Stimulated activated CD8-positive, alpha-beta memory T cell treated with anti-CD3 and anti-CD28 coated beads, Interleukin-7, amount 100 ng/mL, for 1 hour (primary cell): ENCODE measurements at places on chromosomes 7 and 10.

GRCh38 chr7:75024922-75025321, 48.7 kb downstream of the RCC1L start:
- DNase-seq = no peak

- no peak for DNase-seq
Measured at GRCh38 chr7:128407751-128408708, 1.8 kb downstream of the IMPDH1 start.

GRCh38 chr10:78928330-78928729, 140.4 kb upstream of the ZMIZ1 start:
- no peak for DNase-seq

DNA sequence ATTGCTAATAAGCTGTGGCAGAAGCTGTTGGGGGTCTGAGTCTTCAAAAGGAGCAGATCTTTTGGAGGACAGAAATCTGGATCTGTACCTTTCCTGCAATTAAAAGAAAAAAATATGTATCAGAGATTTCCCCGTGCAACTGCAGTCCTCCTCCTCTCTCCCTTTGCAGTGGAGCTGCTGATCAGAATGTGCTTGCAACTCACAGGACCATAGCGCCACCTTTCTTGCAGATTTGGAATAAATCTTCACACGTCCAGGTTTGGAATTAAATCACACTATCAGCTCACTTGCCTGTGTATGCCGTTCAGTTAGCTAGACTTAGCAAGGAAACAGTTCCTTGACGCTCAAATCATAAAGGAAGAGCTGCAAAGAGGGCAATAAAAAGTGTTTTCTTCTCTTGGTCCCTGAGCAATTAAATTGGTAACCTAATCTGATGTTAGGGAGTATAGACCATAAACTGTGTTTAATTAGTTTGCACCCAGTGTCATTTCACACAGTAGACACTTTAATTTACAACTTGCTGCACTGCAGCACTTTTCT, 77.4 kb downstream of the PON1 start:
- DNase-seq = no peak

DNA sequence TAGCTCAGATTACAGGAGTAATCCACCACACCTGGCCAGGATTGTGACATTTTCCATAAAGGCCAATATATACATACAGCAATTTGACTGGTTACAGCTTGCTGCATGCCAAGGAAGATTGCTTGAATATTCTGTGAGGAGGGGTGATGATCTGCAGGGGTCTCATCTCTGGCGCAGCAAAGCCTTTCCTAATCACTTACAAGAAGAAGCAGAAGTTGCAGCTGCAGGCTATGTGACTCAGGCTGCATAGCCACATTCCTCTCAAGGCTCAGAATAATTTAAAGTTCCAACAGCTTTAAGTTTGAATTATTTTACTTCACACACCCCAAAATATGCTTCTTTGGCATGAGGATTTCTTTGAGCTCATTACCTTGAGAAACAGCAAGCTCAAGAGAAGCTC, 11.4 kb upstream of the RASGEF1A start:
- no peak for DNase-seq

DNA sequence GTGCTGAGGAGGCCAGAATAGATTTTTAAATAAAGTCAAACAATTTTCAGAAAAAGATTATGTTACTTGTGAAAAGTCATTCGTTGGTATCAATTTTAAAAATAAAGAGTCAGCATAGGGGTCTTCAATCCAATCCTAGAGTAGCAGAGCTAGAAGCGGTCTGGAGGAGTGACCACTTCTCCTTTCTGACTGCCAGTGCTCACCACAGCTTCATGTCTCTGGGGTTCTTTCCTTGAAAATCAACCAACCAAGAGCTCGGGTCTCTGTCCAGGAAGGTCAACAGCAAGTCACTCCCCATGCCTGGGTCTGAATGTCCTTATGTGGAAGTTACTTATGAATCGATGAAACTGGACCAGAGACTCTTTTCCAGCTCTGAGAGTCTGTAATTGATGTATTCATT, 14.3 kb downstream of the PTPRN2 start:
- DNase-seq = no peak

GRCh38 chr10:95767884-95768556, 12.1 kb downstream of the ENTPD1 start:
- no peak for DNase-seq

DNA sequence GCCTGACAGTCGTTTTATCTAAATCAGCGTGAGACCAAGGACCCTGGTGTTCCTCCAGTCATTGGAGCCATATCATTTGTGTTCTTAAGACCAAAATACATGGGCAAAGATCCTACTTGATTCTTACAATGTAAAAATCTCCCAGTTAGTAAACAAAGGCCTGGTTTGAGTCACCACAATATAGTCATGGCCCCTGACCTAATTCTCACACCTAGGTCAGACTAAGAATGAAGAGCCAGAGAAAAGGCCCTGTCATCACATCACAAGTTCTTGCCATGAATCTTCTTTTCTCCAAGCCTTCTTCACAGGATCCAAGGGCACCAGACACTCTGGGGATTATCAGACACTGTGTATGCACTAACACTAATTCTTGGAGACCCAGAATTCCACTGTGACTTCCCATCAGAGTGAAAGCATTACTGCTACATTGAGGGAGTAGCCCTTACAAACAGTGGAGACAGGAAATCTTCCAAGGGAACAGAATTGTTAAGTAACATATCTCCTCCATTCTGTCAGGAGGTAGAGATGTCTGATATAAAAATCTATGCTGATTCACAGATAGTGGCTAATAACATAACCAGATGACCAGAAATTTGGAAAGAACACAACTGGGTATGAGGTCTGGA, 7.6 kb upstream of the ERVW-1 start:
- DNase-seq = no peak

GRCh38 chr7:117704063-117704462, 169.2 kb downstream of the CTTNBP2 start:
- DNase-seq = no peak

- no peak for DNase-seq
Measured at GRCh38 chr7:47336472-47337425, 245.2 kb downstream of the TNS3 start.

- DNase-seq = no peak
Measured at GRCh38 chr7:67309764-67310549, 313.3 kb downstream of the TYW1 start.

GRCh38 chr7:116950889-116951351, 2.4 kb upstream of the ST7 start:
- no peak for DNase-seq

DNA sequence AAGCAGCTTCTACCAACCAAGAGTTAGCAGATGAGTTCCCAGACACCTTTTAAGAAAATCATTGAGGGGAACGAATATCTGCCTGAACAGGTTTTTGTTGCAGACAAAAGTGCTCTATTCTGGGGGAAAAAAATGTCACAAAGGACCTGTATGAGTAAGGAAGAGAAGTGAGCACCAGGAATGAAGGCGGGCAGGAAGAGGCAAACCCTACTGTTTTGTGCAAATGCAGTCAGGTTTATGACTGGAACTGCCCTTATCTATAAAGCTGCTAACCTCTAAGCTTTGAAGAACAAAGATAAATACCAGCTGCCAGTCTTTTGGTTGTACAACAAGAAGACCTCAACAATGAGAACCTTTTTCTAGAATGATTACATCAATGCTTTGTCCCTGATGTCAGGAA, 292.4 kb upstream of the SP4 start:
- no peak for DNase-seq

DNA sequence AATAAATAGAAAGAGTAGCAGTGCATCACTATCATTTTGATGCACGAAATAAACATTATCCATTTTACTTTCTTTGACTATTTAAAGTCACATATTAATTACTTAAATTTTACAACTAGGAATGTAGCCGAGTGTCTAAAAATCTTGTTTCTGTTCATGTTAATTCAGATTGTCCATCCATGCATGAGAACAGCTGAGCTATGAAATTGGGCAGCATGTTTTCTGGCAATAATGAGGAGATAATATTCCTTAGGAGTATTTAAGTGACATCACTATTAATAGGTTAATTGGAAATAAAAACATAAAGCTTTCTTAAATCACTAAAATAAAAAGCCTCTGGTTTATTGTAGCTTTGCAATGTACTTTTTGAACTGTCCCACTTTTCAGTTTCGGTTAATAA, 293.8 kb downstream of the PHTF2 start:
- no peak for DNase-seq

DNA sequence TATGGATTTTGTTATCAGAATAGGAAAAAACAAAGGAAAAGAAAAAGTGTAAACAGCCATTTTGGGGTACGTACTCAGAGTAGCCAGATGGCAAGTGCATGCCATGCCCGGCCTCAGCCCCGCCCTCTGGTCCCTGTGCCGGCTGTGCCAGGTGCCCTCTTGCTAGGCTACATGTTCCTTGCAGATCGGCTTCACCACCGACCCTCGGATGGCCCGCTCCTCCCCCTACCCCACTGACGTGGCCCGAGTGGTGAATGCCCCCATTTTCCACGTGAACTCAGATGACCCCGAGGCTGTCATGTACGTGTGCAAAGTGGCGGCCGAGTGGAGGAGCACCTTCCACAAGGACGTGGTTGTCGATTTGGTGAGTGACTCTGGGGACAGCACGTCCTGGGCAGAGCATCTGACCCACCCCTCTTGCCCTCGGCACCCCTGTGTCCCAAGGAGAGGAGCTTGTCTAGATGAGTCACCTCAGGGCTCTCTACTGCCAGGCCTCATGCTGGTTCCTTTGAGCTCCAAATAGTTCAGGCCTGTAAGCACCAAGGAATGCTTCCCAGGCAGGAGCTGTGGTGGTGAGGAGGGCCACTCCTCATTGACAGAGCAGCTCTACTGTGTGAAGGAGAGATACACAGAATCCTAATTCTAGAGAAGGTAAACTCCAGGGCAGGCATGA, 54.9 kb upstream of the ZMIZ2 start:
- no peak for DNase-seq

- no peak for DNase-seq
Measured at GRCh38 chr7:104843198-104843597, 170.8 kb upstream of the KMT2E start.

DNA sequence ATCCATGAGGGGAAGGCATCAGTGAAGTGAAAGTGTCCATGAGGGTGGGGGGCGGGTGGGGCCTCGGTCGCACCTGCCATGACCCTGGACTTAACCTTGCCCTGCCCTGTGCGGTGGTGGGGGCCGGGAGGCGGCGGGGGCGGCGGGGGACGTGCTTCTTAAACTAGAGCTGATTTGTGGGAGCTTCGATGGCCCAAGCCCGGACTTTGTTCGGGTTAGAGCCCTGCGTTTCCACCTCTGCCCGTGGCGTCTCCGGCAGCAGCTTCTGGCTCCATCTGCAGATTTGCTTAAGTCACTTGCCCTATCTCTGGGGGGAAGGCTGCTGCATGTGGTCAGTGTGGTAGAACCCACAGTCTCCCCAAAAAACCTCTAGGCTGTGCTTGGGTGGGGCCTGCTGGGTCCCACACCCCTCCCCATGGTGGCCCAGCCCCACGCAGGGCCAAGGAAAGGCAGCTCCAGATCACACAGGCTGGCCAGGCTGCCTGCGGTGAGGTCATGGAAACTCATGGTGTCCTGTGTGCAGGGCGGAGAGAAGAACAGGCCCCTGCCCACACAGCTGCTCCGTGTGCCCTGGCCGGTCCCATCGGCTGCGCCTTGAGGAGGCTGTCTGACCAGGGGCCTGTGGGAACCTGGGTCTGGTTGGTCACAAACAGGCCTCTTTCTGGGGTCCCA, 93.2 kb downstream of the INPP5A start:
- no peak for DNase-seq

DNA sequence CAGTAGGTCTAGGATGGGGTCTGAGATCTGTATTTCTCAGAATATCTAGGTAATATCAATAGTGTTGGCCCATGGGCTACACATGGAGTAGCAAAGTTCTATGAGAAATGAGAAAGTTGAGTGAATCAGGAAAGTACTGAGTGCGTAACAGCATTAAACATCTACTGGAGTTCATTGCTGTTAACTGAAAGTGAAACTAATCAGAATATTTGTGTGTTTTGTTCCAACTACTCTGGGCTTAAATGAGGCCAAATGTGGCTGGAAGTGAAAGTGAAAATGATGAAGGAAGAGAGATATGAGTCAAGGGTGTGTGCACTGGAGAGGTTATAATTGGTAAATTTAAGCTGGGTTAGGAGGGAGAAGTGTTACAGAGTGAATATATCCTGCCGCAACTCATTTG, 46.5 kb downstream of the TMEM106B start:
- DNase-seq = no peak

GRCh38 chr7:51275532-51275931, 41.1 kb downstream of the COBL start:
- no peak for DNase-seq

DNA sequence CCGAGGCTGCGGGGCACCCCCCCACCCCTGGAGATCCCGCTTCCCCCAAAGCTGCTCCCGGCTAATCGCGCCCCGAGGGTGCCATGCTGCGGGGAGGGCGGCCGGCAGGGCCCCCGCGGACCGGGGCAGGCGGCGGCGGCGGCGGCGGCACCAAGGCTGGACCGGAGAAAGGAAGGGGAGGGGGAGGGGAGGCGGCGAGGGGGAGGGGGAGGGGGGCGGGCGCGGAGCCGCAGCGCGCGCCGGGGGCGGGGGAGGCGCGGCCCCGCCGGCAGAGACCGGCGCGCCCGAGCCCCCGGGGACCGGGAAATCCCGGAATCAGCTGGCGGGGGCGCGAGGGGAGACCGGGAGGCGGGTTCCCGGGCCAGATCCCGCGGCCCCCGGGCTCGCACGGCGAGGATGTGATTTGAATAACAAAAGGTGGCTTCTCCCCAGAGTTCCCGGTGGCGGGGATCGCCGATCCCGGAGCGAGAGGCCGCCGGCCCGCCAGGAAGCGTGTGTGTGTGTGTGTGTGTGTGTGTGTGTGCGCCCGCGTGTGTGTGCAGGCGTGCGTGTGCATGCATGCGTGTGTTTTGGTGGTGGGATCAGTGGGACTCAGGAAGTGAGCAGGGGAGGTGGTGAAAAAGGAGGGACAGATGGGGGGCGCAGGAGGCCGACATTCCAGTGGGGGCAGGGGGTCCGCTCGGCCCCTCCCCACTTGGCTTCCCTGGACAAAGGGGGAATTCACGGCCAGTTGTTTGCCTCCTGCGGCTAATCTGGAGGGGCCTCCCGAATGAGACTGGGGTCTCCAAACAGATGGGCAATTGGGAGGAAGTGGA, 99.5 kb downstream of the HIP1 start:
- no peak for DNase-seq

DNA sequence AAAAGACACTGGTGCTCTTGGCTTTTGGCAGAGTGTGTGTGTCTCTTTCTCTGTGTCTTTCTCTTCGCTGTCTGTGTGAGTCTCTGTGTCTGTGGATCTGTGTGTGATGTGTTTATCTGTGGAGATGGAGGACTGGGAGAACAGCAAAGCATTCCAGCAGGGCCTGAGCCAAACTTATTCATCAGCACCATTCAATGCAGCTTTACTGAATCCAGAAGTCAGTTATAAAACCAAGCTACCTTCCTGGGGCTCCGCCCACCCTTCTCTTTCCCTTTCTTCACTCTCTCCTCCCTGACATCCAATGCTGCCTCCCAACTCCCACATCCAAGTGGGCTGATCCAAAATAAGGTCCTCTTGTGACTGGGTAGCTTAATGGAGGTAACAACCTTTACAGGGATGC, 3.9 kb downstream of the SGMS1 start:
- DNase-seq = no peak

DNA sequence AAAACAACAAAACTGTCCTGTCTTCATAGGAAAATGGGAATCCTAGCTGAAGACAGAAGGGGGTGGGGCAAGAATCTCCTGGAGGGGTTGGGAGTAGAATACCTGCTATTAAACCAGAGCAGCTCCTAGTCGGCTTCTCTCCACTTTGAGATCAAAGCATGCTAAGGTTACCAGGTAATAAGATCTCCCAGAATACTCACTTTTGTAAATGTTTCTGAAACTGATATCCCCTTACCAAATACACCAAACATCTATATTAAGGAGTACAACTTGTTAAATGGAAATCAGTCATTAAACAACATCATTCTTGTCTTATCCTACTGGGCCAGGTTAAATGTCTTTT, 29.5 kb upstream of the DAGLB start:
- no peak for DNase-seq
